ENCODE measurements at places on chromosomes 4 and X. TPM values are rescaled to one million over a fixed set of nuclear protein-coding genes. Genes with fewer than 3 reads are reported as not detected.

DNA sequence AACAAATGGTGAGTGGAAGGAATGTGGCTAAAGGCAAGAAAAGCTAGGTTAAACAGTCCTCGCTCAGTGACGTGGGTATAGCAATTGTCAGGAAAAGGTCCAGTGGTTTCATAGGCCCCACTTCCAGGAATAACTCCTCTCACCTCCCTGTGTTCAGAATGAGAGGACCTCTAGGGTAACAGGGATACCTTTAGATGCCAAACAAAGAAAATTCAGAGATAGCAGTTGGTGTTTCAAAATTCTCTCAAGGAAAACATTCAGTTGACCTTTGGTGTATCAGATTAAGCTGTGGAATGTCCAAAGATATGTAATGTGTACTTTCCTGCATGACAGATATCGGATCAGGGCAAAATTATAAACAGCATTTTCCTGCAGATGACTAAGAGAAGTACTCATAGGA, 155.9 kb downstream of the ARHGAP6 start:
- no peaks in the 10 kb centered on the region for H3K4me1 ChIP-seq
- no peaks in the 10 kb centered on the region for H3K36me3 ChIP-seq
- DNase-seq = peak; percentile 16
- H3K27me3 ChIP-seq = no peaks in the 10 kb centered on the region
- no peak overlapping the region for H3K27ac ChIP-seq

Gene CCNB3
- 0.12 TPM for polyA plus RNA-seq

DNA sequence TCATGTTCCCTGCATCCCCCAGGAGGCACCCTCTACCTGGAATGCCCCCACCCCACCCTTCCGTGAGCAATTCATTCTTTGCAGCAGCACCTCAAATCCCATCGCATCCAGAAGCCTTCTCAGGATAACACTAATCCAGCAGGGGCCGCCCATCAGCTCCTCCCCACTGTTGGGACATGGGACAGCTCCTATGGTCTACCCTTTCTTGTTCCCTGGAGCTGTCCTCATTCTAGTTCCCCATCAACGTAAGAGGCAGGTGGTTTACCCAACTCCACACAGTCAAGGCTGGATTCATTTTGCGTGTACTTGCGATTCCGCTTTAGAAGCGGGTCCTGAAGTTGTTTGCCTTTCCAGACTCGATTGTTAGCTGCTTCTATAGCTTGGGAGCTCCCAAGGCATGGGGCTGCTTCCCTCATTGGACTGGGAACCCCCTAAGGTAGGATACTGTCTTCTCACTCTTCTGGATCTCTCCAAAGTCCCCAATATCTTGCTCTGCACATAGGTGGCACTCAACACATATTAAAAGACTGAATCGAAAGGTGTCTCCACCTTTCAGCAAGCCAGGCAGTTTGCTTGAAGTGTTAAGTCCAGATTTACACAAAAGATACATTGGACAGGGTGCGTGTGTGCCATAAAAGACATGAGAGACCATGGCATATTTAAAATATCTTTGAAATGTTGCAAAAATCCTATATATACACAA, 942 bp upstream of the APLN start:
- H3K4me3 ChIP-seq = no peak overlapping the region
- no peaks in the 10 kb centered on the region for H3K36me3 ChIP-seq
- no peaks in the 10 kb centered on the region for H3K4me1 ChIP-seq
- H3K27ac ChIP-seq = no peak overlapping the region
- H3K27me3 ChIP-seq = peaks cover 12% of the 10 kb centered on the region
- DNase-seq = peak; percentile 50

GRCh38 chr4:122785099-122785498, 41.5 kb upstream of the FGF2 start:
- no peaks in the 10 kb centered on the region for H3K36me3 ChIP-seq
- no peak overlapping the region for H3K27ac ChIP-seq
- H3K4me1 ChIP-seq = no peaks in the 10 kb centered on the region
- H3K27me3 ChIP-seq = no peaks in the 10 kb centered on the region
- DNase-seq = no peak
- H3K4me3 ChIP-seq = no peak overlapping the region

- no peak for DNase-seq
- no peak overlapping the region for H3K4me3 ChIP-seq
- no peaks in the 10 kb centered on the region for H3K36me3 ChIP-seq
- H3K4me1 ChIP-seq = peaks cover 5% of the 10 kb centered on the region
- H3K27me3 ChIP-seq = no peaks in the 10 kb centered on the region
These were observed 318.3 kb downstream of the ARHGAP24 start for GRCh38 chr4:85793233-85793585.

DNA sequence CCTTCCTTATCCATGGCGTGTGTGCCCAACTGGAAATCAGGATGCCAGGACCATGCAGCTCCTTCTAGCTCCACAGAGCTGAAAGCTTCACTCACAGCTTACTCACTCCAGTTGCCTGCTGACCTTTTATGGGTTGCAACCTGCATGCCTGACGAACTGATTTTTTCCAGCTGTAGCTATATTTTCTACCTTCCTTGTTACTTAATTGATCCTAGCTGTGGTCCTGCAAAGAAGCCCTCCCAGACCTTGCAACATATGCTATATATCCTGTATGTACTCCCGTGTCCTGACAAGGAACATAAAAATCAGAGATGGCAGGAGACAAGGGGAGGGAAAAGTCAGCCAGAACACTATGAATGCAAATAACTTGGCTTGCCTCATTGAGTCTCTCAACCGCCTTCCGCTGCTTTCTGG, 135.3 kb upstream of the LDB2 start:
- H3K27me3 ChIP-seq = no peaks in the 10 kb centered on the region
- H3K4me3 ChIP-seq = no peak overlapping the region
- H3K27ac ChIP-seq = no peak overlapping the region
- H3K36me3 ChIP-seq = no peaks in the 10 kb centered on the region
- no peaks in the 10 kb centered on the region for H3K4me1 ChIP-seq

Gene PLP1
- not detected for polyA plus RNA-seq

DNA sequence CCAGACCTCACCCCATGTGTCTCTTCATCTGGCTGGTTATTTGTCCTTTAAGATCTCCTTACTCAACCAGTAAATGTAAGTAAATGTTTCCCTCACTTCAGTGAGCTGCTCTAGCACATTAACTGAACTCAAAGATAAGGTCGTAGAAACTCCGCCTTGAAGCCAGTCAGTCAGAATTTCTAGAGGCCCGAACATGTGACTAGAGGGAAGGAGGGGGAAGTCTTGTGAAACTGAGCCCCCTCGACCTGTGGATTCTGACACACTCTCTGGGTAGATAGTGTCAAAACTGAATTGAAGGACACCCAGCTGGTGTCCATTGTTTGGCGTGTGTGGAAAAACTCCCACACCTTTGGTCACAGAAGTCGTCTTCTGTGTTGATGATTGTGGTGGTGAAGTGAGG, 933.9 kb downstream of the ADGRL3 start:
- H3K4me1 ChIP-seq = no peaks in the 10 kb centered on the region
- no peaks in the 10 kb centered on the region for H3K27me3 ChIP-seq
- no peaks in the 10 kb centered on the region for H3K36me3 ChIP-seq
- no peak overlapping the region for H3K4me3 ChIP-seq
- no peak overlapping the region for H3K27ac ChIP-seq

DNA sequence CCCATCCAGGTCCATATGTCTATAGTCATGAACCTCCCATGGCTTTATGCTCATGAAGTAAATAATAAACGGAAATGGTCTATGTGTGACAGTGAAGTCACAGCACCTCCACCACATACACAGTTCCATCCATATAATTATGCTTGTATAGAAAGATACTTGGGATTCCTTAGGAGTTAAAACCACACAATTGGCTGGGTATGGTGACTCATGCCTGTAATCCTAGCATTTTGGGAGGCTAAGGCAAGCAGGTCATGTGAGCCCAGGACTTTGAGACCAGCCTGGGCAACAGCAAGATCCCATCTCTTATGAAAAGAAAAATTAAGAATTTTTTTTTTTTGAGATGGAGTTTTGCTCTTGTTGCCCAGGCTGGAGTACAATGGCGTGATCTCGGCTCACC, 55.6 kb upstream of the RBM47 start:
- no peak overlapping the region for H3K4me3 ChIP-seq
- H3K27ac ChIP-seq = no peak overlapping the region
- no peaks in the 10 kb centered on the region for H3K4me1 ChIP-seq
- H3K27me3 ChIP-seq = no peaks in the 10 kb centered on the region
- no peaks in the 10 kb centered on the region for H3K36me3 ChIP-seq

- no peak overlapping the region for H3K27ac ChIP-seq
- no peaks in the 10 kb centered on the region for H3K36me3 ChIP-seq
- peak; percentile 86 for DNase-seq
- no peak overlapping the region for H3K4me3 ChIP-seq
- peaks cover 9% of the 10 kb centered on the region for H3K4me1 ChIP-seq
These were observed 326.5 kb upstream of the GATB start for GRCh38 chr4:152087335-152087734.

DNA sequence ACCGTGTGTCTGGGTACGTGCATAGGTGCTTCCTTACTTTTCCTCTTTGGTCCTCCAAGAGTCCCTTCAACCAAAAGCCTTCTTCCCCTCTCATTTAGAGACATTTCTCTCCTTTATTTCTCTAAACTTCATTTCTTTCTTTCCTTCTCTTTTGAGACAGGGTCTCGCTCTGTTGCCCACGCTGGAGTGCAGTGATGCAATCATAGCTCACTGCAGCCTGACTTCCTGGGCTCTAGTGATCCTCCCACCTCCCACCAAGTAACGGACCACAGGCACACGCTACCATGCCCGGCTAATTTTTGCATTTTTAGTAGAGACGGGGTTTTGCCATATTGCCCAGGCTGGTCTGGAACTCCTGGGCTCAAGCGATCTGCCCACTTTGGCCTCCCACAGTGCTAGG, 42.2 kb downstream of the ACOX3 start:
- no peaks in the 10 kb centered on the region for H3K4me1 ChIP-seq
- peaks cover 2% of the 10 kb centered on the region for H3K36me3 ChIP-seq
- H3K4me3 ChIP-seq = no peak overlapping the region

- H3K36me3 ChIP-seq = no peaks in the 10 kb centered on the region
- DNase-seq = no peak
- H3K4me1 ChIP-seq = no peaks in the 10 kb centered on the region
- H3K27ac ChIP-seq = no peak overlapping the region
- no peak overlapping the region for H3K4me3 ChIP-seq
These were observed 107.6 kb upstream of the CPEB2 start for GRCh38 chr4:14894392-14895292.

Gene GPR34
- 8.6 TPM for polyA plus RNA-seq

GRCh38 chr4:79959652-79960051, 113.4 kb downstream of the ANTXR2 start:
- H3K36me3 ChIP-seq = no peaks in the 10 kb centered on the region
- DNase-seq = no peak
- H3K4me3 ChIP-seq = no peak overlapping the region
- H3K4me1 ChIP-seq = no peaks in the 10 kb centered on the region
- no peaks in the 10 kb centered on the region for H3K27me3 ChIP-seq
- no peak overlapping the region for H3K27ac ChIP-seq

- no peaks in the 10 kb centered on the region for H3K4me1 ChIP-seq
- H3K4me3 ChIP-seq = no peak overlapping the region
- no peak overlapping the region for H3K27ac ChIP-seq
- no peaks in the 10 kb centered on the region for H3K36me3 ChIP-seq
- H3K27me3 ChIP-seq = no peaks in the 10 kb centered on the region
These were observed 108.1 kb downstream of the ATG4A start for GRCh38 chrX:108199691-108200090.

GRCh38 chr4:41455206-41455605, 82.8 kb upstream of the LIMCH1 start:
- no peaks in the 10 kb centered on the region for H3K36me3 ChIP-seq
- DNase-seq = no peak
- H3K4me3 ChIP-seq = no peak overlapping the region
- H3K4me1 ChIP-seq = no peaks in the 10 kb centered on the region
- no peak overlapping the region for H3K27ac ChIP-seq

Gene CSN1S1
- not detected for polyA plus RNA-seq

GRCh38 chr4:107115185-107115847, 79.2 kb upstream of the DKK2 start:
- DNase-seq = peak; percentile 2
- no peaks in the 10 kb centered on the region for H3K27me3 ChIP-seq
- H3K27ac ChIP-seq = no peak overlapping the region
- no peak overlapping the region for H3K4me3 ChIP-seq
- no peaks in the 10 kb centered on the region for H3K4me1 ChIP-seq
- H3K36me3 ChIP-seq = no peaks in the 10 kb centered on the region

Gene TMPRSS11B
- not detected for polyA plus RNA-seq

GRCh38 chr4:6224735-6225134, 24.4 kb upstream of the JAKMIP1 start:
- DNase-seq = no peak
- H3K36me3 ChIP-seq = no peaks in the 10 kb centered on the region
- H3K4me1 ChIP-seq = no peaks in the 10 kb centered on the region
- H3K4me3 ChIP-seq = no peak overlapping the region

Gene MAP3K15
- polyA plus RNA-seq = 0.18 TPM

DNA sequence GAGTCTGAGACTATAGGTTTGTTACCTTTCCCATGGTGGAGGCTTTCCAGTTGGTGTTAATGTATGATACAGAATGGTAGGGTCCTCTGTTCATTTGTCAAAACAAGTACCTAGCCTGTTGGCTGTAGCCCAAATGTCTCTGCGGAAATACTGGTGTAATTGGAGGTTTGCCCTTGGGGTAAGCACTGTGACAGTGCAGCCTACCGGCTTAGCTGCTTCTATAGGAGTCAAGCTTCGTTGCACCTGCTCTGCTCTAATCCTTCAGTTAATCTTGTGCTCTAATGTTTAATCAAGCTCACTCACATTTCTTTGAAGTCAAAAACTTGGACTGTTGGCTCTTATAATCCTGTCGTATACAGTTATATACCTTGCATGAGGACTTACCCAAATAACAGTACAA, 203.4 kb downstream of the CCNG2 start:
- H3K36me3 ChIP-seq = no peaks in the 10 kb centered on the region
- no peak overlapping the region for H3K27ac ChIP-seq
- no peaks in the 10 kb centered on the region for H3K4me1 ChIP-seq

DNA sequence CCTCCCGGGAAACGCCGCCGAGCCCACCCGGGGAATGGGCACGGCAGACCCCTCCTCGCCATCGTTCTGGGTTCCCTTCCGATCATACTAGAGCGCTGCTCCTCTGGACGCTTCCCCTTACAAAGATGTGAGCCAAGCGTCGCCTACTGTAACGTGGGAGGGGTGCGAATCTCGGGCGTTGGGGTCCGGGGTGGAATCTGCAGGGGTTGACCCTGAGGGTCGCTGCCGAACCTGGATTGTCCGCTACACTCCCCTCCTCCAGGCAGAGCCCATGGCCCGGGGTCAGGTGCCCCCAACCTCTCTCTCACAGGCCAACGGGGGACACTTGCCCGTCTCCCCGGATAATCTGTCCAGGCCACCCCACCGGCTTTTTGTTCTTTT, 13.8 kb downstream of the BCOR start:
- no peak overlapping the region for H3K27ac ChIP-seq
- no peak for DNase-seq
- H3K4me1 ChIP-seq = peaks cover 5% of the 10 kb centered on the region
- H3K4me3 ChIP-seq = peak overlapping the region; percentile 29

Data from small intestine (tissue), 16 donors.